AG04449 (cell line): ENCODE measurements at places on chromosomes 3 and 15.

GRCh38 chr15:63185206-63185605, 4.2 kb upstream of the RAB8B start:
- no peak for DNase-seq

- DNase-seq: no peak
Observed at GRCh38 chr3:99548674-99549073, 89.7 kb upstream of the COL8A1 start.

DNA sequence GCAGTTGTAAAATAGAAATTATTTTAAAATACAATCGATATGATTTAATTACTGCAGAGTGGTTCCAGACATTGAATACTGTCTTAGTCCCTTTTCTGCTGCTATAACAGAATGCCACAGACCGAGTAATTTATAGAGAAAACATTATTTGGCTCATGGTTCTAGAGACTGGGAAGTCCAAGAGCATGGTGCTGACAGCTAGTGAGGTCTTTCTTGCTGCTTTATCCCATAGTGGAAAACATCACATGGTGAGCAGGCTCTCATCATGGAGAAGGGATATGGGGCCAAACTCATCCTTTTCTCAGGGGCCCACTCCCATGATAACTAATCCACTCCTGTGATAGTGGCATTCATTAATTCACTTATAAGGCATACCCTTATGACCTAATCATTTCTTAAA, 120.0 kb upstream of the TBL1XR1 start:
- no peak for DNase-seq

DNA sequence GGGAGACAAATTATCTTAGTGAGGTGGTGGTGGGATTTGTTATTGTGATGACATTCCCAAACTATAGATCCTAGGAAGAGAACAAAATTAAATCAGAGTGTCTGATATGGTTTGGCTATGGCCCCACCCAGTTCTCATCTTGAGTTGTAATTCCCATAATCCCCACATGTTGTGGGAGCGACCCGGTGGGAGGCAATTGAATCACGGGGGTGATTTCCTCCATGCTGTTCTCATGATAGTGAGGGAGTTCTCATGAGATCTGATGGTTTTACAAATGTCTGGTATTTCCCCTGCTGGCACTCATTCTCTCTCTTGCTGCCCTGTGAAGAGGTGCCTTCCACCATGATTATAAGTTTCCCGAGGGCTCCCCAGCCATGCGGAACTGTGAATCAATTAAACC, 62.0 kb downstream of the RPL22L1 start:
- no peak for DNase-seq

GRCh38 chr15:94607176-94607654, 375.9 kb downstream of the MCTP2 start:
- DNase-seq: no peak

GRCh38 chr3:76345878-76346277, 560.5 kb upstream of the ZNF717 start:
- DNase-seq: no peak

DNA sequence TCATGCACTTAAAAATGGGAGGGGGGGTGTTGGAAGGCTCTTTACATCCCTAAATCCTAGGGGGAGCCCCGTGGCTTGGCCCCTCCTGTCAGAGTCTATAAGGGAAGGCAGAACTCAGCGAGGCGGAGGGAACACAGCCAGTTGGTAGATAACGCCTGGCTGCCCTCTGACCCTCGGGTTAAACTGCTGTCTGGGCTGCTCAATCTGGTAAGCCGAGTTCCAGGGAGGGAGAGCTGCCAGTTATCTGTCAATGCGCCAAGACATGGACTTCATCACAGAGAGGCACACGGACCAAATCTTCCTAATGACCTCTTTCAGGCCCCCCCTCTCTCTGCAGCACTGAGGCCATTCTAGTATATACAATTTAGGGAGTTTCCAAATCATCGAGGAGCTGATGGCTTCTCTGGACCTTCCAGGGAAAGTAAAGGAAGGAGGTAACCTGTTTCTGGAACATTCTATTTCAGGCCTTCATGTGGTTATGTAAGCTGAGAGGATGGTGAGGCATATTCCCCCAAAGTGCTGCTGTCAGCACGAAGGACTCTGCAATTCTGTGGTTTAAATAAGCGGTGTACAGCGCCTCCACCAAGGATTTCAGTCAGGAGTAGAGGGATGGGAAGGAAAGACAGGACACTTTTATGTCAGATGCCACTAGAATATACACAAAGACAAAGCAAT, 349.0 kb downstream of the MCTP2 start:
- DNase-seq: no peak

DNA sequence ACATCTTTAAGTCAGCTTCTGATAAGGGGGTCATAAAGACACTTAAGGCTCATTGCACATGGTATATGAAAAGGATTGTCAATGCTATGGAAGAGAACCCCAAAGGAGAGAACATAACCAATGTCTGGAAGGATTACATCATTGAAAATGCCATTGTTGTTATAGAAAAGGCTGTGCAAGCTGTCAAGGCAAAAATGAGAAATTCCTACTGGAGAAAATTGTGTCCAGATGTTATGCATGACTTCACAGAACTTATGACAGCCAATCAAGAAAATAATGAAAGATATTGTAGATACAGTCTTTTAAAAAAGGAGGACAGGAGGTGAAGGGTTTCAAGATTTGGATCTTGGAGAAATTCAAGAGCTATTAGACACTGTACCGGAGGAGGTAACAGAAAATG, 96.3 kb upstream of the MBNL1 start:
- no peak for DNase-seq

- DNase-seq: no peak
Observed at GRCh38 chr15:64982472-64982871, 7.2 kb downstream of the SPG21 start.

GRCh38 chr15:83733691-83734090, 79.8 kb downstream of the ADAMTSL3 start:
- no peak for DNase-seq

DNA sequence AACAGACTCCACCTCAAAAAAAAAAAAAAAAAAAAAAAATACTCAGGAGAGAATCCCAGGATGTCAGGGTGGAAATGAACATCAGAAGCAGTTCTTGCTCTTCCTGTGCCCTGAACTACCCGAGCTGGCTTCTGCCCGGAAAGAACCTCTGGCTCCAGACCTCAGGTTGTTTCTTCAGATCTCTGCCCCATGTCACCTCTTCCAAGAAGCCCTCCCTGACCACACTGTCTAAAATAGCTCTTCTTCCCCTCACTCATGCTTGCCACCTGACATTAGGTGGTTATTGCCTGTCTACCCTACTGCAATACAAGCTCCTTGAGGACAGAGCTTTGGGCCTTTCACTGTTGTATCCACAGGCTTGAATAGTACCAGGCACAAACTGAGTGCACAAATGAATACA, 8.2 kb downstream of the TKT start:
- DNase-seq: no peak

GRCh38 chr3:38207254-38208003, 42.1 kb downstream of the OXSR1 start:
- no peak for DNase-seq

GRCh38 chr15:48646331-48646730, 822 bp upstream of the FBN1 start:
- no peak for DNase-seq

DNA sequence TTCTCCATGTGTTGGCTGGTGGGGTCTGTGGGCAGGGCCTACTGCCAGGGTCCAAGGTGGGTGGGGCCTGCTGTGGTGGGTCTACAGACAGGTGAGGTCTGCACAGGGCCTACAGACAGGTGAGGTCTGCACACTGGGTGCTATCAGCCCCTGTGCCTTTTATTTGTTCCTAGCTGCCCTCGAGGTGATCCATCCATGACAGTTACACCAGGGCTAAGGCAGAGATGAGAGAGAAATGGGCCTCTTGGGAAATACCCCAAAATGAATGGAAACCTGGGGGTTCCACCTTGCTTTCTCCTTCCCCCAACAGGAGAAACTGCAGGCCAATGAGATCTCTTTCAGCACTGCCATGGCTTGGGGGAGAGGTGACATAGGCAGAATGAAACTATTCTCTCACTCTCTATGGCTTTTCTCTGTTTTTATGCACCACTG, 36.4 kb downstream of the CFAP100 start:
- DNase-seq: no peak

- DNase-seq: no peak
Observed at GRCh38 chr3:138197058-138197457, 10.0 kb downstream of the ARMC8 start.

GRCh38 chr3:112734736-112735350, 93.9 kb upstream of the CCDC80 start:
- no peak for DNase-seq

DNA sequence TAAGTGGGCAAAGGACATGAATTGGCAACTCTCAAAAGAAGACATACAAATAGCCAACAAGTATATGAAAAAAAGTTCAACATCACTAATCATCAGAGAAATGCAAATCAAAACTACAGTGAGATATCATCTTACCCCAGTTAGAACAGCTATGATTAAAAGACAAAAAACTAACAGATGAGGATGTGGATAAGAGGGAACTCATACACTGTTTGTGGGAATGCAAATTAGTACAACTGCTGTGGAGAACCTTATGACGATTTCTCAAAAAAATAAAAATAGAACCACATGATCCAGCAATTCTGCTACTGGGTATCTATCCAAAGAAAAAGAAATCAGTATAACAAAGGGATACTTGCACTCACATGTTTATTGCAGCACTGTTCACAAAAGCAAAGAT, 28.6 kb downstream of the NEK10 start:
- DNase-seq: no peak

DNA sequence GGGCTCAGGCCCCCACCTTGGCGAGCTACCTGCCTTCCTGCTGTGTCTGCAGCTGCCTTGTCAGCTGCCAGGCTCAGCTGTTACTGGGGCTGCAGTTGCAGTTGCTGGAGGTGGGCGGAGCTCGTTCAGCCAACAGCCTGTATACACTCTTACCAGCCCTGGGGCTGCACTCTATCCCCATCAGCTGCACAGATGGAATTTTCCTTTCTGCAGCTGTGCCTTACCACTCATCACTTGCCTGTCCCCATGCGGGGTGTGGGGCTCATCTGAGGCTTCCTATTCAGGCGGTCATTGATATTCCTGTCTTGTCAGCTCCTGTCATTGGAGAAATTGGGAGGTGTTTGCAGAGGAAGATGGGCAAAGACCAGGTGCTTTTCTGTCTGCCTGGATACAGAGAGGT, 9.1 kb upstream of the SYN2 start:
- DNase-seq: no peak

DNA sequence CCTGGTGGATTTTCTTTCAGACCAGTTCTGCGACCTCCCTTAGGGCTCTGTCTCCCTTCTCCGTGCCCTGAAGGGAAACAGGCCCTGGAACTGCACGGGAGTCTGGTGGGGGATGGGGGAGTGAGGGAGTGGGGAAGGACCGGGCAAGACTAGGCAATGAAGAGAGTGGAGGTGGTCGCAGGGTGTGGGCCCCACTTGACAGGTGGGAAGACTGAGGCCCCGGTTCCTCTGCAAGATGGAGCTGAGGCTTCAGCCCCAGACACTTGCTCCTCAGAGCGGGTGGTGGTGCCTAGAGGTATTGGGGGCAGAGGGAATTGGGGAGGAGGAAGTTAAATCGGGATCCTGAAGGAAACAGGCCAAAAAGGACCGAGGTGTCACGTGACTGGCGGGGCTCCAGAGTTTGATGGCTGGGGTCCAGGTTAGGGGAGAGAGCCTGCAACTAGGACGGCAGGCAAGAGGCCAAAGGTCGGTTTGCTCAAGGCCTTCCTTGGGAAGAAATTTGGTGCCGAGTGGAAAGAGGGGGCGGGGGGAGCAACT, 597 bp upstream of the CAMK1 start:
- no peak for DNase-seq

- no peak for DNase-seq
Observed at GRCh38 chr3:64176461-64176996, 48.7 kb downstream of the PRICKLE2 start.

GRCh38 chr3:99471353-99472323, 166.8 kb upstream of the COL8A1 start:
- DNase-seq: no peak

DNA sequence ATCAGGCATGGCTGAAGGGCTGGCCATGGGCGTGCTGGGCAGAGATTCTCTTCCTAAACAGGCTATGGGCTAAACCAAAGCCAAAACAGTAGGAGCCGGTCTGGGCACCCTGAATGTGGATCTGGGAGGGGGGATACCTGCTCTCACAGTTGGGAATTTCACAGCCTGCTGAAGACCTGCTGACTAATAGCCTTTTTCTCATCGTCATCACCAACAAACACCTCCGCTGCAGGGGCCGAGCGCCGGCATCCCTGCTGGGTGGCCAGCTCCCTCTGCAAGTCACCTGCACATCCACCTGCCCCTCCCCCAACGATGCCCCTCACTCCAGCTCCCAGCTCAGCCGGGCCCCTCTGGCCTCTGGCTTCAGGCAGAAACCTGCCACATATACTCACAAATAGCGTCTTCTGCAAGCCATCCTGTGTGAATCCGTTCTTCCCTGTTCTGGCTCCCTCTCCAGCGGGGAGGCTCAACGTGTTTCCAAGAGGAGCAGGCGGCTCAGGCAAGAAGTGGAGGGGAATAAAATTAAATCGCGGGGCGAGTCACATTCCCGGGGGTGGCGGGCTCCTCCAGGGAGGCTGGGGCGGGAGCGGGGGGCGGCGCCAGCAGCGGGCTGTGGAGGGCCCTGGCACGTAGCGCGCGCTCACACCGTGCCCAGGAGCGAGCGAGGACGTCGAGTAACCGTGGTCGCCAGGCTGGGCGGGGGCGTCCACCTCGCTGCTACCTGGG, 466 bp downstream of the IQSEC1 start:
- no peak for DNase-seq

DNA sequence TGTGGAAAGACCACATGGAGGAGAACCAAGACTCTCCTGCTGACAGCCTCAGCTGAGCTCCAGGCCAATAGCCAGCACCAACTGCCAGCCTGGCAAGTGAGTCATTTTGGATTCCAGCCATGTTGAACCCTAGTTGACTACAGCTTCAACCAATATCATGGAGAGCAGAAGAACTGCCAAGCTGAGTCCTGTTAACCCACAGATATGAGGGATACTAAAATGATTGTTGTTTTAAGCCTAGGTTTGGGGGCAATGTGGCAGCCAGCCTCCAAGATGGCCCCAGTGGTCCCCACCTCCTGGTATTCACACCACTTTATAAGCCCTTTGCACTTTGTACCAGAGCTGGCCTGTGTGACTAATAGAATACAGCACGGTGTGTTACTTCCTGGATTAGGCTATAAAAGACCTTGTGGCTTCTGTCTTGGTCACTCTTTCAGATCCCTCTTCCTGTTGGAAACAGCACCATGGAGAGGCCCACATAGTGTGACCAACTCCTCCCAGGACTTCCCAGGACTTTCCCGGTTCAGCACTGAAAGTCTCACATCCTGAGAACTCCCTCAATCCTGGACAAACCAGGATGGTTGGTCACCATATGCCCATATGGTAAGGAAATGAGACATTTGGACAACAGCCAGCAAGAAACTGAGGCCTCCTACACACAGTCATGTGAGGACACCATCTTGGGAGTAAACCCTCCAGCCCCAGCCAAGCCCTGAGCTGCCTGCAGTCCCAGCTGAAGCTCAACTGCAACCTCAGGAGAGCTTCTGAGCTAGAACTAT, 32.4 kb upstream of the CDV3 start:
- DNase-seq: no peak
